ENCODE measurements at places on chromosomes 3 and 15.

- DNase-seq = no peak
Measured at GRCh38 chr3:61438253-61439121, 122.9 kb upstream of the PTPRG start.

DNA sequence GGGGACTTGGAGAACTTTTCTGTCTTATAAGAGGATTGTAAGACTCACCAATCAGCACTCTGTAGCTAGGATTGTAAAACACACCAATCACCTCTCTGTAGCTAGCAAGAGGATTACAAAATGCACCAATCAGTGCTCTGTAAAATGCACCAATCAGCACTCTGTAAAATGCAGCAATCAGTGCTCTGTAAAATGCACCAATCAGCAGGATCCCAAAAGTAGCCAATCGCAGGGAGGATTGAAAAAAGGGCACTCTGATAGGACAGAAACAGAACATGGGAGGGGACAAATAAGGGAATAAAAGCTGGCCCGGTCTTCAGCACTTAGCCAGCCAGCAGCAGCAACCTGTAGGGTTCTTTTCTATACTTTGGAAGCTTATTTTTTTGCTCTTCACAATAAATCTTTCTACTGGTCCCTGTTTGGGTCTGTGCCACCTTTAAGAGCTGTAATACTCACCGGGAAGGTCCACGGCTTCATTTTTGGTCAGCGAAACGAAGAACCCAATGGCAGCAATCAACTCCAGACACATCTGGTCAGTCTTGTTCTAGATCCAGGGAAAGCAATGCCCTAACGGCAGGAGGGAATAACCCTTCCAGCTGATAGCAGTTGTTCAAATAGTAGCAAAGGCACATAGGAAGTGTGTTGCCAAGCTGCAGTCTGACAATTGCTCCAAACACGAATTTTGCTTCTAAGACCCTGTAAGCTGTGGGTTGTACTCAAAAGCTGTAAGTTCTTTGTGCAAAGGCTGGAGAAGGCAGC, 135.6 kb downstream of the TJP1 start:
- no peak for DNase-seq

DNA sequence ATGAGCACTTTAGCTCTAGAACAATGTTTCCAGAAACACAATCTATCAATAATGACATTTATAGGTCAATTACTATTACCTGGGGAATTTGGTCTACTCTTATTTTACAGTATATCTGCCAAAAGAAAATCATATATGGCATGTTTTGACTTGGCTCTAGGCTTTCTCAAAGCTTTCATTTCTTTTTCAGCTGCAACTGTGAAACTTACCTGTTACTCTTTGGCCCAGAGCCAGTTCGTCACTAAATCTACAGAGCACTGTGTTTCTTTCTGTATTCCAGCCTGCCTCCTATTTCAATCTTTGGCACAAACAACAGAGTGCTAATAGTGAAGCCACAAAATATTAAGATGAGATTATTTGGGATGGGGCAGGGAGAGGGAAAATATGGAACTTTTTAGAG, 76.0 kb downstream of the P2RY1 start:
- no peak for DNase-seq

DNA sequence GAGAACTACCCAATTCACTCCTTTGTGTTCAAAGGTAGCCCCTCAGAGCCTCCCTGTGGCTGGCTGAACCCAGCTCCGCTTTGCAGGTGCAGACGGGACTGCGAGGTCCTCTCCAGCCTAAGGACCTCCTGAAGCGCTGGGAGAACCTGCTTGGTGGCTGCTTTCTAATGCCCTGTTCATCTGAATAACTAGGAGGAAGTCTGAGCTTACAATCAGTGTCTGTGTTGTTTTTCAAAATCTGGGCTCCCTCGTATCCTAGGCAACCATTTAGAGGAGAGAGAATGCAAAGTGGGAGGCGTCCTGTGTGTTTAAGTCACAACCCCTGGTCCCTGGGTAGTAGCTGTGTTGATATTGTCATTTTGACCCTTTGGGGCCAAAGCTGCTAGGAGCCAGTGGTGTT, 99.9 kb downstream of the GABRG3 start:
- DNase-seq = no peak

DNA sequence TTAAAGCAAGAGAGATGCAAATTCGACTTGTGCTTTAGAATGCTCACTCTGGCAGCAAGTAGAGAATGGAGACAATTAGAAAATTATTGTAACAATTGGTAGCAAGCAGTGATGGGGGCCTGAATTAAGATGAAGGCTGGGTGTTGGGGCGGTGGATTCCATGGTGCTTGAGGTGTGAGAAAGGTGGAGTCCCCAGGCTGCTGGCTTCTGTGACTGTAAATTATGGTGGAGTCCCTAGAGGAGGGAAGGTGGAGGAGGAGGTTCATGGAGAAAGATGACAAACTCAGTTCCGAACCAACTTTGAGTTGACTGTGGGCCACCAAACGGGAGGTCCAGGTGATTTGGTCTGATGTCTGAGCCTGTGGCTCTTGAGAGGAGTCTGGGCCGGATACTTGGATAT, 10.7 kb upstream of the SMAD3 start:
- DNase-seq = no peak

DNA sequence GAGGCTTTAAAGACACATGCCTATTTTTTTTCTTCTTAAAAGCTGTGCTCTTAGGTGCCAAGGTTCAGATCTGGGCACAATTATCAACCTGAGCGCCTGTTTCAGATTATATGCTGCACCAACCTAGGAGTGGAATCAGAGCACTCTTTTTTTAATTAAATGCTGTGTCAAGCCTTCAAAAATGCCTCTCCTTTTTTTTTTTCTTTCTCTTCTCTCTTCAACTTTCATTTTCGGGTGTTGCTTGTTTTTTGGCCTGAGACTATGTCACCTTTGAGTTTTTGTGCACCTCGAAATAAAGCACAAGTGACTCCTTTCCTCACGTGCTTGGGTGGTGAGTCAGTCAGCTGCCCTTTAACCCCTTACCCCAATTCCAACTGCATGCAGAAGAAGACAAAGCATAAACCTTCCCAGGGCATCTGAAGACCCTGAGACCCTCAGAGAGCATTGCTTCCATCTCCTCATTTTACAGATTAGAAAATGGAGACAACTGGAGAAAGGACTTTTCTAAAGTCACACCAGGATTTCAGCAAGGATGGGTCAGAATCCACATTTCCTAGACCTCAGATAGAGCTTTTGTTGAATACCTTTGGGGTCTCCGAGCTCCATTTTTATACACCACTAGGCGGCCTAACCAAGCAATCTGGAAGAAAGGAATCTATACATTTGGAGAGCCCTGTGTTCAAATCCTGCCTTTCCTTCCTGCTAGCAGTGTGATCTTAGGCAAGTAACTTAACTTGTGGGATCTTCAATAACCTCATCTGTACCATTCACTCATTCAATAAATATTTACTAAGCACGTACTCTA, 631 bp upstream of the PRICKLE2 start:
- no peak for DNase-seq

DNA sequence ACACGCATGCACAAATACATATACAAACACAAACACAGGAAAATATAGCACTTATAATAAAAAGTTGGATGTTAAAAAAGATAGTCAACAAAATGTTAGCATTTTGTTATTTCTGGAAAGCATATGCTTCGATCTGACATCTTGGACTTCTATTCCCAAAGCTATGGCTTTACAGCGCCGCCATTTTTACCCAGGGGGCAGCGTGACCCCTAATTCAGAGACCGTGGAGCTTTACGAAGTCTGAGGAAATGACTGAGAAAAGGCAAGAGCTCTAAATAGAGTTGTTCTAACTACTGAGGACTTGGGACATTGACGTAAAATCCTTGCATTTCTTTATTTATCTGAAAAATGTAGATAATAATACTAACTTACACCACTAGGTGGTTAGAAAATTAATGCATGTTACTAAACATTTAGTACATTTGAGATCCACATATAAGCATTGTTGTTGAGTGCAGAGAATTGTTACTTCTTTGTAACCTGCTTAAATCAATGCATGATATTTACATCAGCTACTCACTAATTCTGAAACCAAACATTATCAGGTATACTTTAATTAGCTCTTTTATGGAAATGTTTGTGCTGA, 155.4 kb downstream of the TP63 start:
- no peak for DNase-seq

DNA sequence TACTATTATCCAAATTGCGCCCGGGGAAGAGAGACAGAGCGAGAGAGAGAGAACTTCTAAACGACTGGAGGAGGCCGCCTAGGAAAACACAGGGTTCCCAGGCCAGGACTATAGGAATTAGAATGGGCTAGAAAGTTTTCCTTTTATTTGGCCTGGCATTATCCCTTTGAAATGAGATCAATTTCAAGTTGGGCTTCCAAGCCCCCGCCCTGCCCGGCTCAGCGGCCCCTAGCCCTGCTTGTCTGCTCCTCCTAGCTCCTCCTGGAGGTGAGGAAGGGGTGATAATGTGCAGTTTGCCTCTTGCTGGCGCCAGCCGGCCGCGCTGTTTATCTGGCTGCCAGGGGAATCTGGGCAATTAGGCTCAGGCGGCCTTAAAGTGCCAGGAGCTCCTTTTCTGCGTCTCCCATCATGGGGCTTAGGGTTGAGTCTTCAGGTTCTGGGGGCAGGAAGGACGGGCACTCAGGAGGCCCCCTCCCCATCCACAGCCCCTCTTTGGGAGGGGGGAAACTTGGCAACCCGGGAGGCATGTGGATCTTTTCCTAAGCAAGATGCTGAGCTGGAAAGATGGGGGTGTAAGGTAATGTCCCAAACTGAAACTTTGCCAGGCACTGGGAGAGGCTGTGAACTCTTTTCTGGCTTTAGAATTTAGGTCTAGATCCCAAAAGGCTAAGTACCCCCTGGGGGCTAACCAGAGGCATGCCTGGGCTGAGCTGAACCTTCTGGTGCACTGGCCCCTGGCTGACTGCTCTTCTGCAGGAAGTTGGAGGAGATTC, 5.5 kb downstream of the SMAD6 start:
- DNase-seq = no peak

DNA sequence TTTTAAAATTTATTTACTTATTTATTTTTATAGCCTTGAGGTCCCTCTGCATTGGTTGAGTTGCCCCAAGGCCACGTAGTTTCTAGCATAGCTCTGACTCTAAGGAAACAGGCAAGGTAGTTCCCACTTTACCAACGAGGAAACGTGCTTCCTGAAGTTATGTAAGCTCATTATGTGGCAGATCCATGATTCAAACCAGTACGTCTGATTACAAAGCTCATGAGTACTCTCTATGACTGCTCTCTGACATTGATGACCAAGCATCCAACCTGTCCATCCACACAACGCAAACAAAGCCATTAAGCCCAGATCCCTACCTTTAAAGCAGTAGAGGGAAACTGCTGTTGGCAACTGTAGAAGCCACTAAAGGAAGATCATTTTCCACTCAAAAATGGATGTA, 25.6 kb downstream of the WWTR1 start:
- DNase-seq = no peak

- DNase-seq = no peak
Measured at GRCh38 chr15:36185438-36185837, 394.0 kb upstream of the CDIN1 start.

DNA sequence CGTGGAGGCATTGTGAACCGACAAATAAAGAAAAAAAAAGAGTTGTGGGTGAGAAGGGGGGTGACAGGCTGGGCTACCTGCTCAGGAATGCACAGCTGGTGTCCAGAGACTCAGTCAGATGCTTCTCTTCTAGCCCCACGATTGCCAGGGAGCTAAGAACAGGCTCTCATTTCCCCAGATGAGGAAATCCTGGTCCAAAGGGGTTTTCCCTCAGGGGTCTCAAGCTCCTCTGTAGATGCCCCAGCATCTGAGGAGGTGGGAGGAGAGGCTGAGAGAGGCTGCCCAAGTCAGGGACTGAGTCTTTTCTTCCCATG, 35.5 kb downstream of the BNC1 start:
- no peak for DNase-seq

GRCh38 chr15:38010395-38010794, 76.0 kb downstream of the TMCO5A start:
- DNase-seq = no peak

DNA sequence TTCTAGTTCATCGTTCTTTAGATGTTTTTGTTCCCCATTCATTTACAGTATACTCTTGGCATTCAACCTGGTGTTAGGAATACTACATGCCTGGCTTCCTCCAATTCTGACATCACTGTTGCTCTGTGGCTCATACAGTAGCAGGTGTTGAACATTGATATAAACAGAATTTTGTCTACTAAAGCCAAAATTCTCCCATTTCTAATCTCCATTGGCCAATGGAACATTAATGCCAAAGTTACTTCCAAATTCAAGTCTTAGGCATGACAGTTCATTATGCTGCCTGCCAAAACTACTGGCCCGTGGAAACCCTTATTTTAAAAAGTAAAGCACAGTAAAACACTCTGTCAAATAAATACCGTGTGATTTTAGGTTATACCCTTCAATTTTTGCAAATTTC, 368.0 kb downstream of the NAALADL2 start:
- DNase-seq = no peak

- no peak for DNase-seq
Measured at GRCh38 chr3:33839283-33839682, 40.9 kb downstream of the PDCD6IP start.

DNA sequence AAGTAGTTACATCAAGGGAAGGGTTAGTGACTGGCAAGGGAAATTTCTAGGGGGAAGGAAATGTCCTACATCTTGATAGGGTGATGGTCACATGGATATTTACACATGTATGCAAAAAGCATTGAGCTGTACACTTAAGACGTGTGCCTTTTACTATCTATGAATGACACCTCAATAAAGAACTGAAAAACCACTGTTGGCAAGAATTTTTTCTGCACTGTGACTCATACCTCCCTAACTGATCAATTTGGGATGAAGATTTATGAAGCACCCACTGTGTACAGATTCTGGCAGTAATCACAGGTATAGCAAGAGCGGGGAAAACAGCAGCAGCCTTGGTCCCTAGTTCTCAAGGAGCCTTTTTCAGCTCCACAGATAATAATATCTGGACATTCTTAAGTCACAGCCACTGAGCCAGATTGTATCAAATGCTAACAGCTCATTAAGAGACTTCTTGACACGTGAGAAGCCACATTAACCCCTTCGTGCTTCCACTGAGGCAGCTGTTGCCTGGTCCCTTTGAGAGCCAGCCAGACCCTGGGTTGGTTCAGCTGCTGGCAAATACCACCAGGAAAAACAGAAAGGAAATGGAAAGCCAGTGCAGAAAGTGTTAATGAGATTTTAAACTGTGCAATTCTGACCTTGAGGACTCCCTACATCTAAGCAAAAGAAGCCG, 32.0 kb upstream of the GALNT15 start:
- DNase-seq = no peak

DNA sequence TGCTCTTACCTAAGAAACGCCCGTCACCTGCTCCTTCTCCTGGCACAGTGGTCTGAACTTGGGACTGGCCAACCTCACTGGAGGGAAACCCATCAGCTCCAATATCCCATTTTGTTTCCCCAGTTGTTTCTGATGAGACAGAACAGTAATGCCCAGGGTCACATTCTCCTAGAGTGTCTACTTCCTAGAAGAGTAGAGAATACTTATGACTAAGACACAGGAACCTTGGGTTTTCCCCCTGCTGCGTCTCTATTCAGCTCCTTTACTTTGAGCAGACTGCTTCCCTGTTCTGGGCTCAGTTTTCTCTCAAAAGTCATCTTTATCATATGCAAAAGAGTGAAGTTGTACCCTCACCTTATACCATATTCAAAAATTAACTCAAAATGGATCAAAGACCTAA, 79.4 kb downstream of the POLR2M start:
- DNase-seq = no peak
